CD4-positive, CD25-positive, alpha-beta regulatory T cell (primary cell): ENCODE measurements at places on chromosomes 3 and 15. TPM values are rescaled to one million over a fixed set of nuclear protein-coding genes. Genes with fewer than 3 reads are reported as not detected.

DNA sequence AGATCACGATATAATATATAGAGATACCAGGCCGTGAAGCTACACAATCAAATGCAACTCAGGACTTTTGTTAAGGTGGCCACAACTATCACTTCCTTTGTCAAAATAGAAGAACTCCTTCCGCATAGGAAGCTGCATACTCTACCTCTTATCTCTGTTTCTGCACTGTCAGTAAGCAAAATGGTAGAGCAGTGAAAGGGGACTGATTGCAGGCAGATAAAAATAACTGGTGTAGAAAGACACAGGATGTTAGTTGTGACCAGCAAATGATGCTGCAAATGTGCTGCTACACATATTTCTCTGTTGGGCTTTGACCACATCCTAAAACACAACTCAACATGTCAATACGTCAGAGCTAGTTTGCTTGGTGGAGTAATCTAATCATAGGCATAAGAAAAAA is 16.3 kb upstream of the TRAT1 start:
- DNase-seq: peak; percentile 84

- no peak for DNase-seq
Measured at GRCh38 chr3:156743859-156744258, 69.5 kb downstream of the TIPARP start.

- no peak for DNase-seq
Measured at GRCh38 chr3:54168451-54168850, 46.1 kb downstream of the CACNA2D3 start.

DNA sequence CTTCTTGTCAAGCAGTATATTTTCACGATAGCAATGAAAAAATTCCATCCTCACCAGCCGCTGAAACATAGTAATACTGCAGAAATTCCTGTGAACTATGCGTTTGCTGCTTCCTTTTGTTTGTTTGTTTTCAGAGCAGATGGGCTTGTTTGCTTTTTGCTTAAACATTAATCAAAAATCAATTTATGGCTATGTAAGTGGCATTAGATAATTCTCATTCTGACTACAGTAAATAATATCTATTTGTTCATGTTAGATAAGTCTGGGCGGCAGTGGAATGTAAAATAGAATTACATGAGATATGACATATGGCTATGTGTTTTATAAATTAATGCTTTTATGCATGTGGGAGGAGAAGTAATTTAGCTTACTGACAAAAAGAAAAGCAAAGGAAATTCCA is 163.7 kb downstream of the PGPEP1L start:
- DNase-seq: no peak

- DNase-seq: no peak
Measured at GRCh38 chr15:40911141-40911540, 16.9 kb downstream of the VPS18 start.

The XCR1 gene
- not detected for total RNA-seq

GRCh38 chr15:42954291-42954690 is 33.7 kb upstream of the TTBK2 start:
- DNase-seq: no peak

- no peak for DNase-seq
Measured at GRCh38 chr3:51591231-51591630, 52.7 kb downstream of the RAD54L2 start.

- DNase-seq: no peak
Measured at GRCh38 chr15:31831596-31831995, 198.7 kb upstream of the CHRNA7 start.

- DNase-seq: no peak
Measured at GRCh38 chr15:88932875-88933330, 19.7 kb upstream of the MFGE8 start.

The MRAS gene
- total RNA-seq: not detected

DNA sequence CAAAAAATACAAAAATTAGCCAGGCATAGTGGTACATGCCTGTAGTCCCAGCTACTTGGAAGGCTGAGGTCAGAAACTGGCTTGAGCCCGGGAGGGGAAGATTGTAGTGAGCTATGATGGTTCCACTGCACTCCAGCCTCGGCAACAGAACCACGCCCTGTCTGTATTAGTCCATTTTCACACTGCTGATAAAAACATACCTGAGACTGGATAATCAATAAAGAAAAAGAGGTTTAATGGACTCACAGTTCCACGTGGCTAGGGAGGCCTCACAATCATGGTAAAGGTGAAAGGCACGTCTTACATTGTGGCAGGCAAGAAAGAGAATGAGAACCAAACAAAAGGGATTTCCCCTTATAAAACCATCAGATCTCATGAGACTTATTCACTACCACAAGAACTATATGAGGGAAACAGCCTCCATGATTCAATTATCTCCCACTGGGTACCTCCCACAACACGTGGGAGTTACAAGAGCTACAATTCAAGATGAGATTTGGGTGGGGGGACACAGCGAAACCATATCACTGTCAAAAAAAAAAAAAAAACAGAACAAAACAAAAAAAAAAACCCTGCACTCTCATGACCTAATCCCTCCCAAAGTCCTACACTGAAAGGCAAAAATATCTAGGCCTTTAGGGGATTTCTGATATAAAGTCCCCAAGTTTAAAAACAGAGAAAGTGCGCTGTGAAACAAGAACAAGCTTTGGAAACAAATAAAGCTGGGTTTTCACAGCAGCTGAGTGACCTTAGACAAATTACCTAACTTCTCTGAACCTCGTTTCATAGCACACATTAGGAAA is 224.7 kb downstream of the IGSF11 start:
- DNase-seq: no peak

GRCh38 chr15:72230197-72231065 is 559 bp downstream of the PKM start:
- DNase-seq: peak; percentile 71

DNA sequence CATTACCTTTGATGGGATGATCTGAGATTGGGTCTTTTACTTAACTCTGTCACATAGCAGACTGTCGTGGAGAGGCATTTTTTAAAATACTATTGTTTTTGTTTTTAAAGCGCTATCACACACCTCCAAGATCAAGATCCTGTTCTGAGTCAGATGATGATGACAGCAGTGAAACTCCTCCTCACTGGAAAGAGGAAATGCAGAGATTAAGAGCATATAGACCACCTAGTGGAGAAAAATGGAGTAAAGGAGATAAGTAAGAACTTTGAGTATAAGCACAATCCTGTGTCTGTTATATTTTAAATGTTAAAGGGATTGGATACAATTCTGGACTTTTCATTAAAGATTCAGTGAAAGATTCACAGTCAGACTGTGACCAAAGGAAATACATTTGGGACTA is 18.4 kb upstream of the ZBTB47 start:
- peak; percentile 60 for DNase-seq

DNA sequence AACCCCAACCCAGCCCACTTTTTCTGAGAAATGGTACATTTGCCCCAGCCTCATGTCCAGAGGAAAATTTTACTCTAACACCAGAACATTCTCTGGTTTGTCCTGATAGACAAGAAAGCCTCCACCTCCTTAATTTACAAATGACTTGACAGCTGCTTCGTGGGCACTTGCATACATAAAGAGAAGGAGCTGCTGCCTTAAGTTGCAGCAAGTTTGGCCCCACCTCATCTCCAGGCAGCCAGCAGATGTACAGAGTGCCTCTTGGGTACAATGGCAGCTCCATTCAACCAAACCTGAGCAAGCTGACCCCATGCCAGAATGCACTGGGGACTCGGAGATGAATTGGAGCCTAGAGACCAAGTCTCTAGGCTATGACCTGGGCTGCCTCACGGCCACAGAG is 6.2 kb upstream of the H1-8 start:
- DNase-seq: no peak

The SCAANT1 gene
- 4.7 TPM for total RNA-seq

The GATA2 gene
- 6.2 TPM for total RNA-seq

DNA sequence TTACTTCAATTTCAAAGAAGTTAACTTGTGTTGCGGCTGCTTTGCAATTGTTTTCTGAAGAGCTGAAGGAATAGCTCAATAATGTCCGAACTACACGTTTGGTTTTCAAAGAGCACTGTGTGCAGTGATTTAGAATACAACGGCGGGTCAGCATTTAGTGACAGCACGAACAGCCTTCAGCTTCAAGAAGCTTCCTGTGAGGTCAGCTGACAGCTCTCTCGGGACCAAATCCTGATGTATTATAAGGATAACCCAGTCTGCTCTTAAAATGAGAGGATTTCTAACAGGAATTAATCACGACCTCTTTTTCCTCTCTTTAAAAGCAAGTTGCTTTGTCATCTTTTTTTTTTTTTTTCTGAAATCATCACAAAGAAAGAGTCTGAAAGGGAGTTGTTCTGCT is 97.9 kb upstream of the UNC13C start:
- DNase-seq: no peak

- DNase-seq: peak; percentile 2
Measured at GRCh38 chr15:45402955-45403877, 24.9 kb upstream of the GATM start.

DNA sequence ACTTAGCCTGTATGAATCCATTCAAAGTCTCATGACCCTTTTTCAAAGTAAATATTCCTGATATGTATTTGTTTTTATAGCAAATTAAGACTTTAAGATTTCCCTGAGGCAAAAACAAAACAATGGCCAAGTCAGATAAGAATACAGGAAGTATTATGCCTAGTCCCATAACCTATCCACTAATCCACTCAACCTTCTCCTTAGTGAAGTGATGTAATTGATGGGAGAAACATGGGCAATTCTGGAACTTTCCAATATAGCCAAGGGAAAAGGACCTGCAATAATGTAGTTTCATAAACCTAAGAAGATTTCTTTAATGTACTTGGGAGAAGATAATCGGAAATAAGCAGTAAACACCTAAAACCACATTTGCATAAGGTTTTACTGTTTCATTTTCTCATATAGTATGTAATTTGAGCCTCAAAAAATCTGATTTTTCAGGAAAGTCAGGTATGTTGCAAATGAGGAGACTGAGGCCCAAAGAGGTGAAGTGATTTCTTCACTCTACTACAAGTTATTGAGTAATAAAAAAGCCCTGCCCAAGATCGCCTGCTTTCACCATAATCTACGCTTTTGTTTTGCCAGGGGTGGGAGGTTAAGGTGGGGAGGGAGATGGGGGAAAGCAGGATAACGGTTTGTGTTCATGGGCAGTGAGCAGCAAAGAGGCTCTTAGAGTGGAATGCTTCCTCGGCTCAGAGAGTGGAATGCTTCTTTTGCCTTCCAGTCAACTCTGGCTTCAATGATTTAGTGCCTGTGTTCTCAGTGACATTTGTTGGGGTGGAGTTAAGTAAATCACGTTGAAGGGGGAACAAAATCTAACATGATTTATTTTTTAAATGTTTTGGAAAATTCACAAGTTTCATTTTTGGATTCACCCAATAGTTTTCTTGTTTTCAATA is 95.0 kb upstream of the FNDC3B start:
- no peak for DNase-seq
